ENCODE measurements at places on chromosomes 12 and 14.

DNA sequence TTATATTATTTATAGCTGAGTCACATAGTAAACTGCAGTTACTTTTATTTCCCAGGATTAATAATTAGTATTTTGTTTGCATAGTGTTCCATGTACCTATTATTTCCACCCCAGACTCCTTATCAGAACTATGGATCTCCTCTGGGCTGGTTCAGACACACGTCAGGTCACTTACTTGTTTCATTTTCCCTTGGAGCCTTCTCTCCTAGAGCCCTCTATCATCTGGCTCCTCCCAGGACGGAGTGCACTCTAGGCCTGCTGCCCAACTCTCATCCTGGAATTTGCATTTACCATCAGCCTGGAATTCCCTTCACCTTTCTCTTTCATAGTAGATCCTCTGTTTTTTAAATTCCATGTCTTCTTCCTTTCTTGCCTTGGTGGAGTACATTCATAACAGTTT is 28.5 kb upstream of the GALNT16 start:
- no peak for DNase-seq

DNA sequence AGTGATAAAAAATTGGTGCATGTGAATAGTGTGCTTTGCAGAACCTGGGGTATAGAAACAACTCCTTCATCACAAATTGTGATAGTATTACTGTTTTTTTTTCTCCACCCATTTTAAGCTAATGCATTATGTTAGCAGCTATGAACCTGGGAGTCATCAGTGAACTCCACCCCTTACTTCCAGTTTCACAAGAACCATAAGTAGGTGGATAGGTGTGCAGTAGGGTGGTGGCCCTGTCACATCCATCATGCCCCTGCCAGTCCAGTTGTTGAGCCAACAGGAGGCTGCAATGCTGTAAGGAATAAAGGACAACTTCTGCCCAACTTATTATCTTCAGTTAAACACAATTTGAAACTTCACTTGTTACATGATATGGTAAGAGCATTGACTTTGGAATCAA is 85.7 kb downstream of the ABCD2 start:
- DNase-seq: no peak

DNA sequence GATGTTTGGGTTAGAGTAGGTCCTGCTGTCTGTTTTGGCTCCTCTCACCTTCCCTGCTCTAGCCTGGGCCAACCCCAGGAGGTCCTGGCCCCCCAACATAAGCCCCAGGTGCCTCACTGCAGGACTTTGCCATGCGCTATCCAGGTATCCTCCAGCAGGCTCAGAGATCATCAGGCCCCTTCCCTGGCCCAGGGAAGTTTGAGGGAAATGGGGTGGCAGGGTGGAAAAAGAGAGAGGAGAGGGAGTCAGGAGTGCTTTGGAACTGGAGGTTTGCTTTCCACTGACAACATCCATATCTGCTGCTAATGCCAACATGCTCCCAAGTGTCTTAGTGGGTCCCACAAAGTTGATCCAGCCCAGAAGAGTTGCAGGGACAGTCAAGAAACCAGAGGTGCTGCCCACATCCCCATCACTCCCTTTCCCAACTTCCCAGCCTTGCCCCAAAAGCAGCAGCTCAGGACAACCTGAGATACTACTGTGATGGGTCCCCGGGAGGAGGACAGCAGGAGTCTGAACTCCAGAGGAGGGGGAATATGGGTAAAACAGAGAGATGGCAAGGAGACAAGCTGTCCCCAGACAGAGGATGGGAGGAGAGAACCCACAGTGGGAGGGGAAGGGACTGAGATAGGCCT is 677 bp downstream of the TNS2 start:
- no peak for DNase-seq

DNA sequence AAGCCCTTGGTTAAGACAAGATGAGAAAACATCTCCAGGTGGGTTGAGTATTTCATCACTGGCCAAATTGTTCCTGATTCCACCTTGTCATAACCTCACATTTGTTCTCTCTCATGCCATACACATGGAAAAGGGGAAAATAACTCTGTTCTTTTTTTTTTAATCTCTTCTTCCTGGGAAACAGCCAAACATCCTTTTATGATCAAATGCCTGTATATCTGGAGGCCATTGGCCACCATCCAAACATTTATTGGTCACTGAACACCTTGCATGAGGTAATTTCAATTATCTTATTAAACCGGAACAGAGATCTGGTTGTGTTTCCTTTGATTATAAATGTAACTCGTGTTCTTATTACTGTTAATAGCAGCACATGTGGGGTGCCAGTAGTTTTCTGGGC is 469.6 kb downstream of the NPAS3 start:
- DNase-seq: no peak

- no peak for DNase-seq
These were observed 95.0 kb downstream of the TGFB3 start for GRCh38 chr14:75886636-75887348.

GRCh38 chr14:77458249-77458950 is 507 bp downstream of the AHSA1 start:
- peak; percentile 31 for DNase-seq

DNA sequence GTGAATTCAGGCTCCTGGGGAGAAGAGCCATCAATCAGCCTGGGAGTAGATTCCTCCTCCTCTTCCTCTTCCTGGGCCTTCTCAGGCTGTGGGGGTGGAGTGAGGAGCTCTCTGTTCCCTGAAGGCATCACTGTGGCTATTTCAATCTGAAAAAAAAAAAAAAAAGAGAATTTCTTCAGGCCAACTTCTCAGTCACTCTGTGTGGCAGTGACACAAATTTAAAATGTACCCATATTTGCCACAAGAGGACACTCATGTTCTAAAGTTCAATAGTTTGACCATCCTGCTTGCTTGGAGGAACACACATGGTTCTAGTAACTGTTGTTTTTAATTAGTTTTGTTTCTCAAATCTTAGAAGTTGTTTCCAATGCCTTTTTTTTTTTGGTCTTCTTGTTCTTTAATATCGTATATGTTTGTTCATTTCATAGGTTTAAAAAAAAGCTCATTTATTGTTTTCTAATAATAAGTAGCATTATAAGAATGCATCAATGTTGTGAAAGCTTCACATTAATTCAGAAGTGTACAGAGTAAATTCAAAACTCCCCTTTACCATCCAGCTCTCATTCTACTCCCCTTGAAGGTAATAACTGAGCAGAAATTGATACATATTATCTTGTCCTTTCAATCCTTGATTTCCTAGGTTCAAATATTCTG is 23.3 kb upstream of the CCER1 start:
- DNase-seq: no peak

DNA sequence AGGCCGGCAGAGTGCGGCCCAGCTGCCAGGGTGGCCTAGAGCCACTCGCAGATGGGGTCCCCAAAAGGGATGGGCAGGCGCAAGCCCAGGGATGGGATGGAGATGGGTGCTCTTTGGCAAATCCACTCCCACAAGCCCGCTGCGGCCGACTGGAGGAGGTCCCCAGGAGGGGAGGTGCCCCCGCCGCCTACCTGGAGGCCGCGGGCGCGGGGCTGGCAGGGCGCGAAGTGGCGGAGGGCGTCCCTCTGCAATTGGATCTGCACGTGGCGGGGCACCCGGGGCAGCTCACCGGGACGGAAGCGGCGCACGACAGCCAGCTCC is 730 bp downstream of the PPP1R3E start:
- no peak for DNase-seq

DNA sequence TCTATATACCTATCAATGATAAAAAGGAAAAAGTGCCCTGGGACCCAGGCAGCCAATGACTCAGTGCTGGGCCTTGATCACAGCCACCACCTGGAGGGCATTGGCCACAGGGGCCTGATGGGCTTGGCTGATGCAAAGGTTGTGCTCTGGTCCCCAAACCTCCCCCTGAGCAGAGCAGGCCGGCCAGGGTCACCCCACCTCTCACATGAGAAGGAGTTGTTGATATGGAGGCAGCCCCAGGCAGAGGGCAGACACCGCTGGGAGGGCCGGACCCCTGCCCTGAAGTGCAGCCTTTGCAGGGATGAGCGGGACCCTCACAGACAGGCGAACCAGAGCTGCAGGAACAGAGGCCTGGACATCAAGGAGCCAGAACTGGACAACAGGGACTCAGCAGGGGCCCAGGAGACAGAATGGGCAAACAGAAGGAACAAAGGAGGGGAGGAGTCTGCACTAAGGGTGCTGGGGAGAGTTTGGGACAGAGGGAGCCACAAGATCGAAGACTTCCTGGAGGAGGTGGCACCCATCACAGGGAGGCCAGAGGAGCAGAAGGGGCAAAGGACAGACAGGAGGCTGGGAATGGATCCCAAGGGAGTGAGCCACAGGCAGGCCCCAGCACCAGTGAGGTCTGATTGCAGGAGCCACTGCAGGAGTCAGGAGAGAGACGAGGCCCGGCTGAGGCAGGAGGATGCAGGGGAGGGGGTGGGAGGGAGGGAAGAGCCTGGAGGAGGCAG is 105.0 kb downstream of the TNFAIP2 start:
- DNase-seq: no peak

DNA sequence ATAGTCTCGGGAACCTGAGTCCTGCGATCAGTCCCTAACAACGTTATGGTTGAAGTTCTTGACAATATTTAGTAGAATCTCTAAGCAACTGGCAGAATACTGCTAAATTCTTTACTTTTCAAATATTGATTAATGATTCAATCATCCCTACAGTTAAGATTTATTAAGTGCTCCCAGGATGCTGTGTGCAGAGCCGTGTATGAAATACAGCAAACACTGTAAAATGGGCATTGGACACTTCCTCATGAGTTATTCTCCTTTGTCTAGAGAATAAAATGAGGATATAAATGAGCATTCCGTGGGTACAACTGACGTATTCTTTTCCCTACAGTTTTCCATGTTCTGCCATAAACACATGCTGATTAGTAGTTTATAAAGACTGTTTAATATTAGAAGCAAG is 372.4 kb downstream of the TMTC2 start:
- no peak for DNase-seq

GRCh38 chr14:94517641-94518257 is 8.5 kb upstream of the SERPINA12 start:
- DNase-seq: no peak

- DNase-seq: no peak
These were observed 72.6 kb downstream of the PDE6H start for GRCh38 chr12:15045451-15045850.

GRCh38 chr12:39830171-39830570 is 210.6 kb upstream of the ABCD2 start:
- no peak for DNase-seq

DNA sequence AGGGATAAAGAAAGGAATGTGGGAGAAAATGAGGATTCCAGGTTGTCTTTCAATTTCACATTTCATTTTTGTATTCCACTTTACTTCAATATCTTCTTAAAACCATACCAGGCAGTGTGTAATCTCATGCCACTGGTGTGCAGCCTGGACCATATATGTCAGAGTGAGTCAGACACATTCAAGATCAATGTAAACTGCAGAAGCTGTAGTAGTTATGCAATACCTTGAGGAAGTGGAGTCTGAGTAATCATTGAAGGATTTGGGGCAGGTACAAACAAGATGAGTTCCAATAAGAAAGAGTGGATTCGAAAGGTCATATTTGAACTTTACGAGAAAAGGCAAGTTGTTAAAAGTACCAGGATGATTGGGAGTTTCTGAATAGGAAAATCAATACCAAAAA is 14.1 kb downstream of the PLCZ1 start:
- DNase-seq: no peak
